Stimulated activated CD8-positive, alpha-beta memory T cell treated with anti-CD3 and anti-CD28 coated beads, Interleukin-7, amount 100 ng/mL, for 48 hours (primary cell): ENCODE measurements at places on chromosomes 13 and 19.

DNA sequence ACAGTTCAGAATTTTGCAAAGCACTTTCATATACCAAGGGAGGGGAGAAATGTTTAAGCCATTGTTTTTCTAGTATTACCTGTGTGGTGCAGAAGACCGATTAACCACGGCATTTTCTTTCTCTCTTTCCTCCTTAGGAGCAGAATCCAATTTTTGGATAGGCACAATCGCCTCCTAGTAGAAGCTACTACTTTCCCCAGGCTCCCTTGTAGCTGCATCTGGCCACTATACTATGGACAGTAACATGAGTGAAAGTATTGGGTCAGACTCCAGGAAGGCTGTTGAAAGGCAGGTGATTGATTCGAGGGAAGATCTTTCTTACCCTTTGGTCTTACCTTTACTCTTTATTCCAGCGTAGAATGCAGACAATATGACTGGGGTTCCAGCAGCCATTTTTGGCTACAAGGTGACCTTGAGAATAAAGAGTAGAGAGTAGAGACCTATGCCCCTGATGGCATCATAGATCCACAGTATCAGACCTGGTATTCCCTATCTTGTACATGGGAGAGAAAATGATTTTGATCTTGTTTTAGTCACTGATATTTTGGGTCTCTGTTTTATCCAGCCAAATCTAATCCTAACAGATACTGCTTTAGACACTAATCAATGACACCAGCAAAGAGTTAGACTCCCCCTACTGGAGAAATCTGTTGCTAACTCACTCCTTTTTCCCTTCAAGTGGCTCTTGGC is 77.0 kb downstream of the LRRC63 start:
- DNase-seq = no peak

DNA sequence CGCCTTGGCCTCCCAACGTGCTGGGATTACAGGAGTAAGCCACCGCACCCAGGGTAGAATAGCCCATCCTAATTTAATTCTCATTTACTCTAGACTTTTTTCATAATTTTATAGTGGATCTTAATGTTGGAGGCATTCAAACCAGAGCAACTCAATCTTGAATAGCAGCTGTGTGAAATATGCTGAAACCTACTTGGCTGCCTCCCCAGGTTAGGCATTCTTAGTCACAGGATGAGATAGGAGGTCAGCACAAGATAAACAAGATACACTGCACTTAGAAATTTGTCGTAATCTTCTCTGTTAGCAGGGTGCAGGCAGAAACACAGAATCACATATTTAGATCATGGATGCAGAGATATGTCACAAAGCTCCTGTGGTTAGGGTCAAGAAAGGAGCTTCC is 2.7 kb upstream of the ZNF43 start:
- no peak for DNase-seq

GRCh38 chr19:41159881-41160280 is 33.1 kb upstream of the CYP2S1 start:
- DNase-seq = no peak

- no peak for DNase-seq
Observed at GRCh38 chr19:35460608-35461007, 12.6 kb downstream of the FFAR2 start.

- no peak for DNase-seq
Observed at GRCh38 chr19:45145270-45146189, 15.3 kb downstream of the NKPD1 start.

DNA sequence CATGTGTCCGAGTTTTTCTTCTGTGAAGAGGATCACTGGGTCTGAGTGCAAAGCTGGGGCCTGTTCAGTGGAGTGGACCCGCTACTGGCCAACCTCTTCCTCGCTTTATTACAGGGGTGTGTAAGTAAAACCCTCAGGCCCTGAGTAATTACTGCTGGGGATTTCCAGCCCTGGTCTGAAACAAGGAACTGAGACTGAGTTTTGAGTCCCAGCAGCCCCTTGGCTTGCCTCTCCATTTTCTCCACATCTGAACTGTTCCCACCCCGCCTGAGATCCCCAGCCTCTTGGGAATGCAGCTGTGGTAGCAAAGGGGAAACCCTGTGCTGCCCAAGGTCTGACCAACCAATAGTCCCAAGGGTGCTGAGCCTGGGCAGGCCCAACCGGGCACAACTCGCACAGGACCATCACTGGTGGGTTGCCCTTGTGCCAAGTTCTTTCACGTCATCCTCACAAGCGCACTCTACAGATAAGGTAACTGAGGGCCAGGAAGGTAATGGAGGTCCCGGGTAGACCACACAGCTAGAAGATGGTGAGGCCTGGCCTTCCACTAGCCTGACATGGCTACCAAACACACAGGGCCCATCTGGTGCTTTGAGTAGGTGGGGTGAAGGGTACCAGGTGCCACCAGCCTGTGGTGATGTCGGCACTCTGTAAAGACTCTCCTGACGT is 13.7 kb upstream of the SLC35E1 start:
- no peak for DNase-seq

DNA sequence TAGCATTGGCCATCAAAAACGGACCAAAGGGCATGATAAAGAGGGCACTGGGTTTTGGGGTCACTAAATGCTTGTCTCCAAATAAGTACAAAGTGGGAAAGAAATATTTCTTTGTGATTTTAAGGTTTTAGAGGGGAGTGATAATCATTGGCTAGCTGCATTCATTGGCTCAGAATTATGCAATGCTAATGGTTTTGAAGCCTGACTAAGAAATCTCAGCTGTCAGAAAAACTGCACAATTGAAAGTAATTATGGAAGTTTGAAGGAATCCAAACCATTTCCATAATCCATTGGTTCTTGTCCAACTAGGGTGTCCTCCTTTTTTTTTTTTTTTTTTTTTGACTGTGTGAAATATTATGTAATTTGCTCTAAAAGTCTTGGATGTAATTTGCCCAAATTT is 88.2 kb upstream of the ARGLU1 start:
- no peak for DNase-seq

- no peak for DNase-seq
Observed at GRCh38 chr19:4744451-4745174, 21.0 kb upstream of the DPP9 start.

DNA sequence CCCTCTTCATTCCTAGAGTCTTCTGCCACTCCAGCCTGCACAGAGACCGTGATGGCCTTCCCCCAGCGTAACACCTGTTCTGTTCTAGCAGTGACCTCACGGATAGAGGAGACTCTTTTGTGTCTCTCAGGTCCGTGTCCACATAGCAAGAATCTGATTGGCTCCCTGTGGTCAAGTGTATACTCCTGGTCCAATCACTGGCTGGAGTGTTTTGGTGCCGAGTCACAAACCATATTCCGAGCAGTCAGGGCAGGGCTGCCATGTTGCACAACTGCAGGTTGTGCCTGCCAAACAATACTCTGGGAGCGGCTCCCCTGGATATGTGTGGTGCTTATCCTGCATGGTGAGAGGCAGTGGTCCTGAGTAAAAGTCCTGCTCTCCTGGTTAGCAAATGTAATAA is 402.4 kb downstream of the KCNRG start:
- DNase-seq = no peak

GRCh38 chr13:101978552-101979315 is 423.1 kb downstream of the FGF14 start:
- DNase-seq = no peak

DNA sequence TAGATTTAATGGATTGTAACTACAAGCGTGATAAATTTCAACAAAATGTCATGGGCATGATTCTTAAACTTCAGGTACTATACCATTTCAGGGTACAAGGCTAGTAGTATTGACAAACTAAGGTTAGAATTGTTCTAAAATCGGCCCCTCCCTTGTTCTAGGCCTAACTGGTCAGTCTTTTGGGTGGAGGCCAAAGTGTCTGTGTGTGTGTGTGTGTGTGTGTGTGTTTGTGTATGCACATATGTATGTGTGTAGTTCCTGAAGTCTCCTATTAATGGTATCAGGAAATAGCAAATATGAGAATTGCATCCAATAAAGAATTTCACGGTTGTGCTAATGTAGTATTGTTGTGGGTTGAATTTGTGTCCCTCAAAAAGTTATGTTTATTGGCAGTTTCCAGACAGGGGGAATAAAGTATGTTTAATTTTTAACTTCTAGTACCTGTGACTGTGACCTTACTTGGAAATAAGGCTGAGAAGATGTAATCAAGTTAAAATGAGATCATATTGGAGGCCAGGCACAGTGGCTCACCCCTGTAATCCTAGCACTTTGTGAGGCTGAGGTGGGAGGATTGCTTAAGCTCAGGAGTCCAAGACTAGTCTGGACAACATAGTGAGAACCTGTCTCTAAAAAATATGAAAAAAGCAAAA is 119.2 kb downstream of the KLF5 start:
- DNase-seq = no peak

GRCh38 chr19:21109116-21109515 is 27.1 kb downstream of the ZNF714 start:
- no peak for DNase-seq

DNA sequence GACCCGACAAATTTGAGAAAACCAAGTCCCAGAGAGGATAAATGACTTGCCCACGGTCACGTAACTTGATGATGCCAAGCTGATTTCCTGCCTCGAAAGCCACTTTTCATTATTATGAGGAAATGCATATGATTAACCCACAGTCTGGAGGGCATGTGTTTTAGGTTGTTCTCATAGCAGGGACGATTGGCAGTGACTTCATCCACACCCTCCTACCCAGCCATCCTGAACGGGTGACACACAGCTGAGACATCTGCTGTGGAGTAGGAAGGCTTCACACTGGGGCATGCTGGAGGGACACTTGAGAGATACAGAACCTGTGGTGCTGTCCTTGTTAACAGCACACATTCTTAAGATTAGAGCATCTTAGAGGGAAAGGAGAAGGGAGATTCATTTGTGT is 65.4 kb upstream of the WDFY2 start:
- DNase-seq = peak; percentile 36

DNA sequence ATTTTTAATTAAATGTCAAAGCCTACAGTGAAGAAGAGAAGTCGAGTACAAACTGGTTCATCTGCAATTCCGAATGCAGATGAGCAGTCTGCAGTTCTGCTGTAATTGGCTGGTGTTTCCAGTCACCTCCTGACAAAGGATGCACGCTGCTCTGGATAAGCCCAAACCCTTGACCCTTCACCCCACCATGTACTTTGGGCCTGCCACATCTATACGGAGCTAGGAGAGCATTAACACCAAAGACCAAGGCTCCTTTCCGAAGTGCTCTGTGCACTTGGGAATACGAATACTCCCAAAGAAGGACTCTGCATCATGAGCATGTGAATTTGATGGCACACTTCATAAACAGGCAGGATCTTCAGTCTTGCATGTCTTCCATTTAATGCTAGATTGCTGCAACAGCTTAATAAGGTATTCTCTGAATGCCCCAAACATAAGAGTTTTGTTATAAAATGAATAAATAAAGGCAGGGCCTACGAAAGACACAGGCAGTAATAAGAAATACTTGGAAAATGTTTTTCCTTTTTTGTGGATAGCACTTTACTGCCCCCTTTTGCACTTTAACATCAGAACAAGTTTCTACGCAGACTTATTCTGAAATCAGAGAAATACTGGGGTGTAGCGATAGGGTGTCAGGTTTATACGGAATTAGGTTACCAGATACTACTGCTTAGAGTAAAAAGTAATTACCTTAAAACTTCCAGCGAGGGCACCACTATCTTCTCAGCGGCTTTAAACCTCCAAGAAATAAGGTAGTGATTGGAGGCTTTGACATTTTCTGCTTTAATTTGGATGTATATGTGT is 15.0 kb downstream of the EFNB2 start:
- DNase-seq = no peak

DNA sequence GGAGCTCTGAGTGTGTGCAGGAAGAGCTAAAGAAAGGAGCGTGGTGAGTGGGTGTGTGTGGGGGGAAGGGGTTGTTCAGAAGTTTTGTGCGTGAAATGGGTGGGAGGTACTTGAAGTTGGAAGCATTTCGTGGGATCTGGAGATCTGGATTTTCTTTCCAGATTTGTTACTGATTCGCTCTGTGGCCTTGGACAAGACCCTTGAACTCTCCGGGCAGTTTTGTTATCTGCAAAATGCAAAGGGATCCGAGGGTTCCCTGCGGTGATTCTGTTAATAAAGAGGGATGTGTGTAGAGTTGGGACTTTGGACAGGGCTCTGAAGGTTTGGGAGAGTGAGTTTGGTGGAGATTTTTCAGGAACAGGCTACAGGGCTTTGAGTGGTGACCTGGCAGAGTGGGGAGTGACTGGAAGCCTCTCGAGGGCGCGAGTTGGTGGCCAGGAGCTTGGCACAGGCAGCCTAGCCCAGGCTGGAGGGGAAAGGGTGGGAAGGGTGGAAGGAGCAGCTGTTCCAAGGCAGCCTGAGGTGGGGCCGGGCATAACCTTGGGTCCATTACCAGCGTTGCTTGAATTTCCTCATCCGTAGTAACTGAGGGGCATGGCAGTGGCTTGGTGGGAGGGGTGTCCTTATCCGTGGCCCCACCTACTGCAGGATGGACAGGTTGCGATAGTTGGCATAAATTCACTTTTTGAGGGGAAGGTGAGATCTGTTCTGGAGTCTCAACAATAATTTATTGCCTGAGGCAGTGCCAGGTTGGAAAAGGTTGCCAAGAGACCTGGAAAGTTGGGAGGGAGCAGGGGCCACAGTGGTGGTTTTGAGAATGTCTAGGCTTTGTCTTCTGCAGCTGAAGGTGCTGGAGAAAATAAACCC is 2.1 kb downstream of the ACTN4 start:
- no peak for DNase-seq

DNA sequence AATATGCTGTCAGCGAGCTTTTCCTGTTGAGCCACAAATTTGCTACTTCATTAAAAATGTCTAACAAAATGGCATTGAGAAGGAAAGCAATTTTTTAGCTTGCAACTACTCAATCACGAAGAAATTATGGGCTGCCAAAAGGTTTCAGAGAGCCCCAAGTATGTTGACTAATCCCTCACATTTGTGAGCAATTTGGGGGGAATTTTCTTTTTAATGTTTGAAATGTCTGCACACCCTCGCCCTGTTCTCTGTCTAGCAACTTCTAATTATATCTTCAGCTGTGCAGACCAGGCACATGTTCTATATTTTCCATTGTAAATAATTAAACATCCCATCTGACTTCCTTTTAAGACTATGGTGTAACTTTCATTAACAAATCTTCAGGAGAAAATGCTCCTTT is 192.9 kb downstream of the DCT start:
- DNase-seq = no peak

- DNase-seq = no peak
Observed at GRCh38 chr19:22595918-22596341, 38.2 kb upstream of the ZNF492 start.

DNA sequence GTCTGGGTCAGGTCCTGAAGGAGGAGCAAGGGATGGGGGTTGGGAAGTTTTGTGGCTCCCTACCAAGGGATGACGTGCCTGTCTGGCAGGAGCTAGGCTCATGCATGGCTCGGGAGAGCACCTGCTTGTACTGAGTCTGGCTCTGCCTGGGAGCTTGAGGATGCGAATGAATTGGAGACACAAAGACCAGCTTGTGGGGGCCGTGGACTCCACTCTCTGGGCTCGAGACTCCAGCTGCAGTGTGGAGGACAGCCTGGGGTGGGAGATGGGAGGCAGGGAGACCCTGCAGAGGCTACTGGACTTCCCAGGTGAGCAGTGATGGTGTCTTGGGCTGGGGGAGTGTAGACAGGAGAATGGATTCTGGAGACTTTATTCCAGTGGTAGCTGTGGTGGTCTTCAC is 15.2 kb upstream of the URI1 start:
- DNase-seq = no peak

- no peak for DNase-seq
Observed at GRCh38 chr13:61040181-61040580, 375.5 kb downstream of the PCDH20 start.

- DNase-seq = no peak
Observed at GRCh38 chr13:29710511-29710910, 115.0 kb upstream of the SLC7A1 start.
